ENCODE measurements at places on chromosomes 2 and 18.

GRCh38 chr2:120761164-120761861 is 25.6 kb downstream of the GLI2 start:
- no peak for DNase-seq
- H3K4me1 ChIP-seq = peaks cover 46% of the 10 kb centered on the region
- no peaks in the 10 kb centered on the region for H3K36me3 ChIP-seq
- peaks cover 4% of the 10 kb centered on the region for H3K27me3 ChIP-seq
- no peak overlapping the region for H3K4me3 ChIP-seq

- H3K4me3 ChIP-seq = no peak overlapping the region
- H3K27me3 ChIP-seq = no peaks in the 10 kb centered on the region
- DNase-seq = no peak
- H3K4me1 ChIP-seq = no peaks in the 10 kb centered on the region
Observed at GRCh38 chr2:225140723-225141122, 98.5 kb upstream of the DOCK10 start.

GRCh38 chr18:23918395-23919032 is 96.0 kb upstream of the TTC39C start:
- H3K4me3 ChIP-seq = no peak overlapping the region
- H3K36me3 ChIP-seq = peaks cover 14% of the 10 kb centered on the region
- no peak overlapping the region for H3K27ac ChIP-seq
- H3K4me1 ChIP-seq = peaks cover 7% of the 10 kb centered on the region
- no peak for DNase-seq

DNA sequence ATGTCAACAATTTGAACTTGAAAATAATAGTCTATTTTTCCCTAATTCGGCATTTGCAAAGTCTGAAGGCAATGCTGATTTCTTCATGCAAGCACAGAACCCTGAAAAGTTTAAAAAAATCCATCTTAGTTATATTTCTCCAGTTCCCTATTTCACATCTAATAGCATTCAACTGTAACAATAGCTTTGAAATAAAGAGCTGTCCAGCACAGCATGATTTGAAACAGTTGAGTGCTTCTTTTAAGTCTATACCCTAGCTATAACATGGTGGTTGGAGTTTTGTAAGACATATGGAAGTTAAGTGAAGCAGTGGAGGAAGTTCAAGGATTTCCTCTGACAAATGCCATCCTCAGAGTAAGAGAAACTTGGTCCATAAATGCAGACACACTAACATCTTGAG is 691.9 kb downstream of the ERBB4 start:
- no peak overlapping the region for H3K27ac ChIP-seq
- DNase-seq = no peak
- no peaks in the 10 kb centered on the region for H3K4me1 ChIP-seq
- H3K27me3 ChIP-seq = no peaks in the 10 kb centered on the region
- H3K36me3 ChIP-seq = no peaks in the 10 kb centered on the region

DNA sequence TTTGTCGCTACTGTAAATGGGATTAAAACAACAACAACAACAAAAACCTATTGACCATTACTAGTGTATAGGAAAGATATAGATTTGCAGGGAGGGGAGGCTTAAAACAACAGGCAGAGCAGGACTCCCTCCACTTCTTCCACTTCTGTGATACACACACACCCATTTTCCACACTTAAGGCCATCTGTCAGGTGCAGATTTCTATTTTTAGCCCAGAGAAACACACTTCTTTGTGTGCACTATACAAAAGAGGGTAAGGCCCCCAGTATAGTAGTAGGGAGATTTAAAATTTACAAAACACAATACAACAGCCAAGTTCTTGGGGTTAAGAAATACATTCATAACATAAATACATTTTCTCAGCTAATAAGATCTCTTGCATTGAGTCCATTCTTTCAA is 22.4 kb downstream of the PTPN2 start:
- no peaks in the 10 kb centered on the region for H3K36me3 ChIP-seq
- no peaks in the 10 kb centered on the region for H3K27me3 ChIP-seq
- no peak for DNase-seq
- H3K27ac ChIP-seq = no peak overlapping the region

DNA sequence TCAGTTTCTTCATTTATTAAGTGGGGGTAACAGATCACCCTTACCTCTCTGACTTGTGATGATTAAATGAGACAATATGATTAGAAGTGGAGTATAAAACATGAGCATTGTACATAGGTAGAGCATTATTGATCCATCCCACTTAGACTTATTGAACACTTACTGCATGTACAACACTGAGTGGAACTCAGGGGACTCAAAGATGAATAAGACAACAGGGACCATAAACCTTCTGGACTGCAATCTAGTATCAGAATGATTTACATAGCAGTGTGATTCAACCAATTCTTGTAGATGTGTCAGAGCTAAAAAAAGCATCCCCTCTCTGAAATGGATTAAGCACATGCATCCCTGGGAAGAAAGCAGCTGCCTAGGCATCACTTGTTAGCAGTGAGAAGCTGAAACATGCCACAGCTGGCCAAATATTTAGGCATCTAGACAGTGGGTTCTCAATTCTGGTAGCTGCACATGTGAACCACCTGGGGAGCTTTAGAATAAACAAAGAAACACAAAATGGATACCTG is 111.5 kb downstream of the CYRIA start:
- no peaks in the 10 kb centered on the region for H3K27me3 ChIP-seq
- DNase-seq = no peak
- H3K36me3 ChIP-seq = peaks cover 41% of the 10 kb centered on the region
- H3K27ac ChIP-seq = no peak overlapping the region

DNA sequence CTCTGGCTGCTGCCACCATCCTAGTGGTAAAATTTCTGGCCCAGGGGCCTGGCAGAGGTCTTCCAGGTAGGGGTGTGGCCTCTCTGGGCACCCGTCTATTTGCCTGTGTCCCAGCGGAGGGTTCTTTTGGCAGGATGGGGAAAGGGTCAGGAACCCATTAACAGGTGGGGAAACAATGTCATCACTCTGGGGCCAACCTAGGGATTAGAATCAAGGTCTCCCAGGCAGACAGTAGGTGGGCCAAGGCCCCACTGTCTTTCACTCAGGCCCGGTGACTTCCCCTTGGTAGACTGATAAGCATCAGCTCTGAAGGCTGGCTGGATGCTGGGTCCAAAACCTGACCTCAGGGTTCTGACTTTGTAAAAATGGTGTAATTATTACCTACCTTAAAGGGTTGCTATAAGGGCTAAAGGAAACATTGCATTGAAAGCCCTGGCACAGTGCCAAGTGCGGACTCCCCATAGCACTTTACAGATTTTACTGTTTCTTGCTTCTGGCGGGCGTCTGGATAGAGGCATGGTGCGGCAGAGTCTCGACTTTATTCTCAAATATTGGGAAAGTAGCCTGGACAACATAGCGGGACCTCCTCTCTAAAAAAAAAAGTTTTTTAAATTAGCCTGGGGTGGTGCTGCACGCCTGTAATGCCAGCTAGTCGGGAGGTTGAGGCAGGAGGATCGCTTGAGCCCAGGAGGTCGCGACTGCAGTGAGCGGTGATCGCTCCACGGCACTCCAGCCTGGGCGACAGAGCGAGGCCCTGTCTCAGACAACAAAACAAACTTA is 2.2 kb downstream of the LBX2 start:
- peak overlapping the region; percentile 61 for H3K4me3 ChIP-seq
- H3K27me3 ChIP-seq = peaks cover 22% of the 10 kb centered on the region
- H3K36me3 ChIP-seq = peaks cover 2% of the 10 kb centered on the region
- DNase-seq = no peak
- peaks cover 34% of the 10 kb centered on the region for H3K4me1 ChIP-seq

GRCh38 chr2:199524689-199525574 is 67.2 kb upstream of the SATB2 start:
- no peak overlapping the region for H3K4me3 ChIP-seq
- DNase-seq = no peak
- H3K27ac ChIP-seq = no peak overlapping the region
- H3K36me3 ChIP-seq = no peaks in the 10 kb centered on the region
- H3K27me3 ChIP-seq = no peaks in the 10 kb centered on the region

DNA sequence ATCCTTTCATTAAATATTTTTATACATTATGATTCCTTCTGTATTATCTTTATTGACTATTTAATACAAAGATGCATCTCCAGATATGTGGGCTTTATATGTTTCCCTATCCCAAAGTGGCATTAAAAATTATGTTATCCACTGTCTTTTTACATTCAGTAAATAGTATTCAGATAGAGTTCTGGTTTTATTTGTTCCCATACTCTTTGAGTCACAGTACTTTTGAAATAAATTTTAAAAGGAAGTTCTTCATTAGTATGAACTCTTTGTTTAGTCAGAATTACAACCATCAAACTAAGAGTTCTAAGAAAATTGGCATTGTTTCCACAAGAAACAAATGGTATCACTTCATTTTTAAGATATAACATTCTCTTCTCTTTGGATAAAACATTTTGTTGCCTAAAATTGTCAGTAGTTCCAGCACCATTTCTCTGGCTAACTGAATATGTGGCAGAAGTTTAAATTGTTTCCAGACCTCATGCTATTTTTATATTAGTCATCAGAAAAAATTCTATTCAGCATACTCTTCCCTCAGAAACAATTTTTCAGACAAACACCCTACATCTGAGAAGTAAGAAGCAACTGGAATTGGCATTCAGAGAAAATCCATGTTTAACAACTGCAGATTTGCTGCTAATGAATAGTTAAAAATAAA is 88.5 kb upstream of the COL5A2 start:
- no peak for DNase-seq
- no peaks in the 10 kb centered on the region for H3K36me3 ChIP-seq
- H3K4me3 ChIP-seq = no peak overlapping the region
- H3K27me3 ChIP-seq = no peaks in the 10 kb centered on the region
- H3K4me1 ChIP-seq = no peaks in the 10 kb centered on the region

DNA sequence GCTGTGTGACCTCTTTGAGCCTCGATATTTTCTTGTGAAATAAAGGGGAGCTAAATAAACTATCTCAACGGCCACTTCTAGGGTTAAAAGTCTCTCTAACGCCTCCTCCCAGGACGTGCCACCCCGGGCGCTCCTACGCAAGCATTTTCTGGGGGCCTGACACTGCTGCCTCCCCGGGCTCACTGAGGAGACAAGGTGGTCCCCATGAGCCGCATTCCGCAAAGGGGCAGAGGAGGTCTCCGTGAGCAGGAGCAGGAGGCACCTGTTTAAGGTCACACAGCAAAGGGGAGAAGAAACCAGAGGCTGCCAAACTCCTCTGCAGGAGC is 913 bp upstream of the WNT10A start:
- peak overlapping the region; percentile 36 for H3K4me3 ChIP-seq
- peaks cover 7% of the 10 kb centered on the region for H3K27me3 ChIP-seq
- peak overlapping the region; percentile 76 for H3K27ac ChIP-seq
- no peak for DNase-seq
- peaks cover 32% of the 10 kb centered on the region for H3K4me1 ChIP-seq
- H3K36me3 ChIP-seq = no peaks in the 10 kb centered on the region

- peaks cover 10% of the 10 kb centered on the region for H3K4me1 ChIP-seq
- no peak overlapping the region for H3K4me3 ChIP-seq
- DNase-seq = no peak
- no peaks in the 10 kb centered on the region for H3K36me3 ChIP-seq
Observed at GRCh38 chr2:28702415-28702861, 49.2 kb upstream of the PPP1CB start.

GRCh38 chr2:127776122-127776780 is 34.7 kb downstream of the WDR33 start:
- H3K36me3 ChIP-seq = peaks cover 7% of the 10 kb centered on the region
- H3K27me3 ChIP-seq = no peaks in the 10 kb centered on the region
- H3K27ac ChIP-seq = no peak overlapping the region

DNA sequence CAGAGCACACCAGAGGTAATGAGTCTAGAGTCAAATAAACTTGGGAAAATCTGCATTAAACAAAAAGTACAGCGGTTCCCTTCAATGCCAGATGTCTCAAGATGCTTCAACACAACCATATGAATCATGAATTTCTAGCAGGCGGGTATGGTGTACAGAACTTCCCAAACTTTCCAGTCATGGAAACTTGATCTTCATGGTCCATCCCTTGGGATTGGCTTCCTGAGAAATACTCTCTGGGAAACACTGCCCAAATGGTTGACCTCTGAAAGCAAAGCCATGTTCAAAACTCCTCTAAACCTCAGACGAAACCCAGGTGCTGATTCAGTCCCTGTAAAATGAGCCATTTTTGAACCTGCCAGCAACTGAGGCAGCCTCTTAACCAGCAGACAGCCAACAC is 16.4 kb upstream of the TMEM247 start:
- peaks cover 43% of the 10 kb centered on the region for H3K4me1 ChIP-seq
- H3K27me3 ChIP-seq = no peaks in the 10 kb centered on the region
- DNase-seq = no peak
- no peak overlapping the region for H3K4me3 ChIP-seq
- H3K27ac ChIP-seq = no peak overlapping the region

DNA sequence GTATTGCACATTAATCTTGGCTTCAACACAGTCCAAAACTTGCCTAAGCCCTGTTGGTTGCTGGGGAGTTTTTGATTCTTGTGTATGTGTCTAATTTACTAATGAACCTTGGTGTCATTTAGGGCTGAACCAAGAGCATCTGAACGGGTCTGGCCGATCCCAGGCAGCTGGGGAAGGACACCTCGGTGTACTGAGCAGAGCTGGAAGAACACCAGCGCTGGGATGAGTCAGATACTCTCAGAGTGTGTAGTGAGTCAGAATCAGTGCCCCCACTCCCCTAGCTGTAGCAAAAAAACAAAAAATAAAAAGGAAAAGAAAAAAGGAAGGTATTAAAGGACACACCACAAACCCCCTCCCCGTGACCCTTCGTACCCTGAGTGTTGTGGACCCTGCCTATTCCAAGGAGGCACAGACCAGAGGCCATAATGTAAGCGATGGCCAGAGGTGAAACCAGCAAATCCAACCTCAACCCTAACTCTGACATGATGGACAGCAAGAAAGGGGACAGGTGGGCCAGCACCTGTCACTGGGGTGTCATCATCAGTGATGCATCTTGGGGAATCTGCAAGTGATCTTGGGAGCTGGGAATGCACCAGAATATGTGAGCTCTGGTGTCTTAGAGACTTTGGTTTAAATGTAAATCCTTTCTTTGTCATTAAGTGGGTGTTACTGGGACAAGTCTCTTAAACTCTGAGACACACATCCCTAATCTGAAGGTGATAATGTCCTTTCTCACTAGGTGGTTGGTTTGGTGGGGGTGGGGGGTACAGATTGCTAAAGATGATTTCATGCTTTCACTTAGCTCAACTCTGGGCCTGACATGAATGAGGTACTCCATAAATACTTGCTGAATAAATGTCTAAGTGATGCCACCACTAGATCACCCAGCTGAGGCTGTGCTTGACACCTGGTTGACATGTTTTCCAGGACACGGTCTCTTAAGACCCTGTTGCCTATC is 34.2 kb upstream of the NCOA1 start:
- no peak for DNase-seq
- H3K27me3 ChIP-seq = no peaks in the 10 kb centered on the region
- H3K27ac ChIP-seq = peak overlapping the region; percentile 39
- peaks cover 21% of the 10 kb centered on the region for H3K4me1 ChIP-seq
- no peak overlapping the region for H3K4me3 ChIP-seq

DNA sequence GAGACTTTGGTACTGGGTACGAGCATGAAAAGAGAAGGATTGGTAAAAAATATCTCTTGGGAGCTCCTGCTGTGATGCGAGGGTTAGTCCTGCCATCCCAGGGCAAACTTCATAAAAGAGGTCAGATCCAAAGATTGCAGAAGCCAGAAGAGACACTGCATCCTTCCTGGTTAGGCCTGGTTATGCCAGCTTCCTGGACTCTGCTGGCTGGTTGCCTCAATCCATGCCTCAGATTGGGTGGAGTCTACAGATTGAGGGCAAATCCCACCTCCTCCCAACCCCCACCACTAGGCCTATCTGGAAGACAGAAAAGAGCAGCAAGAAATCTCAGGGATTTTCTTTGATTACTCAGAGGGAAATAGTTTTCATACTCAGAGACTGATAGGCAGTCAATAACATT is 5.3 kb upstream of the ACADL start:
- no peaks in the 10 kb centered on the region for H3K36me3 ChIP-seq
- no peaks in the 10 kb centered on the region for H3K27me3 ChIP-seq
- H3K27ac ChIP-seq = no peak overlapping the region

Measured in esophagus squamous epithelium (tissue), 5 donors.